ENCODE measurements at places on chromosomes 13 and 19.

GRCh38 chr19:29798774-29799497, 12.9 kb upstream of the CCNE1 start:
- no peak for DNase-seq

DNA sequence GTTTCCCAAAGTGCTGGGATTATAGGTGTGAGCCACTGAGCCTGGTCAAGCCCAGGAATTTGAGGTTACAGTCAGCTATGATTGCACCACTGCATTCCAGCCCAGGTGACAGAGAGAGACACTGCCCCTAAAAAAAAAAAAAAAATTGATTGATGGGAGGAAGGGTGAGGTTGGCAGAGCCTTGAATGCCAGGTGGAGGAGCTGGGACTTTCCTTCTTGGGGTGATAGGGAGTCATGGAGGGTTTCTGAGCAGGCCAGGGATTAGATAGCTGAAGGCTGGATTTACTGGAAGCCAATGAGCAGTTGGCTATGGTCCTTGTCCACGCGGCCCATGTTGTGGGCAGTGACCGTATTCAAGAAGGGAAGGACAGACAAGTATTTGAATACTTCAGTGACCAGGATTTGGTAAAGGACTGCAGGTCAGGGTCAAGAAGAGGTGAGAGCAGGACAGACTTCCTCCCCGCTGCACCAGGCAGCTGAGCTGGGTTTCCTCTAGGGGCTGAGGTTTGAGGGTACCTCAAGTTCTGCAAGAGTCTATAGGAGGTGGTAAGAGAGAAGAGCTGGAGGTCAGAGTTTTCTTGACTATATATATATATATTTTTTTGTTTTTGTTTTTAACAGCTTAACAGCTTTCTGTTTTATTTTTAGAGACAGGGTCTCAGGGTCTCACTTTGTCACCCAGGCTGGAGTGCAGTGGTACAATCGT, 6.9 kb upstream of the ICAM4 start:
- DNase-seq = no peak

GRCh38 chr13:23889615-23890607, 711 bp upstream of the MIPEP start:
- no peak for DNase-seq

DNA sequence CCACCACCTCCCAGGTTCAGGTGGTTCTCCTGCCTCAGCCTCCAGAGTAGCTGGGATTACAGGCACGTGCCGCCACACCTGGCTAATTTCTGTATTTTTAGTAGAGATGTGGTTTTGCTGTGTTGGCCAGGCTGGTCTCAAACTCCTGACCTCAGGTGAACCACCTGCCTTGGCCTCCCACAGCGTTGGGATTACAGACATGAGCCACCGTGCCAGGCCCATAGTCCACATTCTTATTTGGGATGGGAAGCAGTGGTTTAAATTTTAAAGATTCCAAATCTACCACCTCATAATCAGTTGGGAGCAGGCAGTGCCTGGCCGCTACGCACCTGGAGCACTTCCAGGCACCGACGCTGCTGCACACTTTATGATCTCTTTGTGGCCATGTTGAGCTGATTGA, 160.6 kb upstream of the SOX1 start:
- no peak for DNase-seq

- no peak for DNase-seq
These were observed 102.6 kb upstream of the TSHZ3 start for GRCh38 chr19:31451686-31452330.

- DNase-seq = no peak
These were observed 64.3 kb downstream of the TBC1D4 start for GRCh38 chr13:75417656-75418055.

GRCh38 chr19:4504891-4505569, 13.3 kb downstream of the PLIN4 start:
- no peak for DNase-seq
